ENCODE measurements at places on chromosomes 4 and X.

DNA sequence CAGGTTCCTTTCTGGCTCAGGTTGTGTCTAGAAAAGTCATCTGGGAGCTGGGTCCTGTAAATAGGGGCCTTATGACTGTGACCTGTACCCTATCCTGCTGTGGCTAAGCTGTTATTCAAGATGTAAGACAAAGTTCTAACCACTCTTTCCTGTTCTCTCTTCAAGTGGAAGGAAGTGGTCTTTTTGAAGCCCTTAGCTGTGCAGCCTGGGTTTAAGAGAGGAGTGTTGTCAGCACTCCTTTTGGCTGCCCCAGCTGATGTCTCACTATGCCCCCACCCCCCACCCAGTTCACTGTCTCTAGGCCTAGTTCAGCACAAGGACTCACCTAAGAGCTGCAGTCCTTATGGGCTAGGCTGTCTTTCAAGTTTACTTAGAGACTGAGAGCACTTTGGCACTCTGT is 1069.5 kb downstream of the FAM133A start:
- no peak for DNase-seq

DNA sequence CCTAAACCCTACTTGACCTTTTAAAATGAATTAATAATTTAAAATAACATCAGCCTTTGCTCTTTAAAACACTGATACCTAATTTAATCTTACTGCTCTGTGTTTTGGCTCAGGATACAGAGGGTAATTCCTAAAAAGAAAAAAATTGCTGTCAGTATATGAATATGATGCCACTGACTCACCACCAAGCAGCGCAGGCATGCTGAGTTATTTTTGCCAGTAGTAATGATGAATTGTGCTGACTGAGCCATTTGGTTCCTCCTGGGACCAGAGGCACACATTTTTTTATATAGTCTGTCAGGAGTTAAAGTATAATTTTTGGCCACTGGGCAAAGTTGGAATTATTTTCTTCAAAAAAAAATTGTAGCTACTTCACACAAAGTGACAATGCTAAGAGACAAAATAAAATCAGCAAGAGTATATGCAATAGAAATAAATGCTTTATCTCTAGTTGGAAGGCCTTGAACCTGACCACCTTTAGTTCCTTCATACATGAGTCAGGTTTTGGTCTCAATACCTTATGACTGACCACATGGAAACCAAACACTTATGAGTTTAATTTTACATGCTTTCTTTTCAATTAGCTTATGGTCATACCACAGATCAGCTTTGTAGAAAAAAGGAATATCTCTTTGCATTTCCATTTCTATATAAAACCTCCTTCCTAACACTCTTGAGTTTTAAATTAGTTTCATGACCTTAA is 115.1 kb downstream of the PPP3CA start:
- peak; percentile 59 for DNase-seq

- no peak for DNase-seq
These were observed 188.3 kb downstream of the SH3BGRL start for GRCh38 chrX:81390237-81390636.

- DNase-seq, result no peak
These were observed 322.4 kb downstream of the ARHGAP10 start for GRCh38 chr4:148054275-148054674.

GRCh38 chr4:173420801-173421200 is 21.9 kb upstream of the SCRG1 start:
- DNase-seq, result no peak

GRCh38 chr4:5018603-5019002 is 655 bp downstream of the CYTL1 start:
- DNase-seq, result no peak

DNA sequence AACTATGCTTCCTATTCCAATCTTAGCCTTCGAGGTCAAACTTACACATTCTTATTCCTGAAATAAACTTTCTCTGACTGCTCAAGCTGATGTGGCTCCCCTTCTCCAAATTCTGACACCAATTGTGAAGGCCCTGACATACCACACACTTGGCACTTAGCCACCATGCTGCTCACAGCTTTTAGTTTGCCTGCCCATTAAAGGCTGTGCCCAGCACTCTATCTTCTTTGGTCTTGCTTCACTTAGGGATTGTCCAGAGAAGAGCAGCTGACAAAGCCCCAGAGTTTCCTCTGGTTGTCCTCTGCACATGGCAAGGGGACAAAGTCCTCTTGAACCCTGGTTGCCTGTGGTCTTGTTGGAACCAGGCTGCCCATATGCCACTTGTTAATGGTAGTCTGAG is 126.1 kb downstream of the ARHGEF9 start:
- DNase-seq, result peak; percentile 7

DNA sequence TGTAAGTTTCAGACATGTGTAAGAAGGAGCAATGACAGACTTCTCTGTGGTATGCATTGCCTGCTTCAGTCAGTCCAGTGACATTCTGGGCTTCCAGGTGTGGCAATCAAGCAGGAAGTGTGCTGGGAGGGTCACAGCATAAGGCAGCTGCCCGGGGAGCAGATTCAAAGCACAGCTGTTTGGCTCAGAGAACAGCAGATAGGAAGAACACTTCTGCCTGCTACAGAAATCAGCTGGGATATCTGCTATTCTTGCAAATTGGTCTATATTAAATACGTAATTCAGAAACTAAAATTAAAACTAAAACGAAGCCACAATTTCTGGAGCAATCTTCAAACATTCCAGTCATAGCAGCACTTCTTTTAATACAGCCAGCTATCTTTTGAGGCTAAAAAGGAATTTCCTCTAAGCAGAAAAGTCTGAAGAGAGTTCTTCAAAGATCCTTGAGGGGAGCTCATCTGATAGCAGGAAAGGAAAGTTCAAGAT is 47.5 kb upstream of the GALNT7 start:
- peak; percentile 31 for DNase-seq

- DNase-seq, result no peak
These were observed 37.7 kb upstream of the OCIAD2 start for GRCh38 chr4:48944252-48944651.

- DNase-seq, result no peak
These were observed 662.5 kb downstream of the RAPGEF2 start for GRCh38 chr4:159765382-159765781.

DNA sequence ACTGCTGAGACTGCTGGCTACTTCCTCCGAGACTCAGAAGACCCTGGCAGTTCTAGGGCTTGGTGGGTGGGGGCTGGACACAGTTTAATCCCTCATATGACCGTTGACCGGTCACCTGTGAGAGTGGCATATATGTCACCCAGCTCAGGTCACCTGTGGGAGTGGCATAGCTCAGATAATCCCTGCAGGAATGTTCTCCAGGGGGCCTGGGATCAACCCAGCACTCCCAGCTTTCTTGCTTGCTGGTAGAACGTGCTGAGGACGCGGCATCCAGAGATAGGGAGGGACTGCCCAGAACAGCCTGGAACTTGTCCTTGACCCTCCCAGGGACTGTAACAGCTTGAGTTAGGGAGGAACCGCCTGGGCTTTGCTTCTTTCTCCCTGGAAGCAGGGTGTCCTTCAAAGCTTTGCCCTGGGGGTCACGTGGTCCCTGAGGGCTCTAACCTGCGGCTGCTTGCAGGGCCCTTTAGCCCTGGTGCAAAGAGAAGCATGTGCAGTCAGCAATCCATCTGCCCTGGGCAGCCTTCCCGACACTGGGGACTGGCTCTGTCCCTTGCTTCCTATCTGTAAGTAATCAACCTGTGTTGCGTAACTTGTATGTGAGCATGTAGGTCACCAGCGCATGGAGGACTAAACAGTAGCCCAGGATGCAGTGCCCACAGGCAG is 55.3 kb downstream of the ZFYVE28 start:
- no peak for DNase-seq

DNA sequence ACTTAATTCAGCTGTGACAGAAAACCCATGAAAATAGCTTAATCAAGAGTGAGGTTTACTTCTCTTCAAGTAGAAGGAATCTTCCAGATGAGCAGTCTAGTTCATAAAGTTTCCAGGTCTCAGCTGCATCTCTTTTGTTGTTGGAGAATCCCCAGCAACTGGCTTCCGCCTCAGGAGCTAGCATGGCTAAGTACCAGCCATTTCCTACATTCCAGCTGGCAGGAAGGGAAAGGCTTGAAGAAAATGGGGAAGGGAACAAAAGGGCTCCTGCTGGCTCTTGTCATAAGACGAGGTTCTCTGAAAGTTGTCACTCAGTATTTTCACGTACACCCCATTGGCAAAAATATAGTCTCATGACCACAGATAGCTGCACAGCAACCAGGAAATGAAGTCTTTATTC is 27.3 kb upstream of the TRIM2 start:
- no peak for DNase-seq

Measured in mesenchymal stem cell (in vitro differentiated cells and primary cell).